Heart right ventricle (tissue), 16 donors: ENCODE measurements at places on chromosomes 16 and 17. TPM values are rescaled to one million over a fixed set of nuclear protein-coding genes. Genes with fewer than 3 reads are reported as not detected.

The GNGT2 gene
- 2.7 TPM for polyA plus RNA-seq

The CES3 gene
- 2.8 TPM for polyA plus RNA-seq

The TMED6 gene
- not detected for polyA plus RNA-seq

The CDH3 gene
- 0.29 TPM for polyA plus RNA-seq

The VASN gene
- 27.9 TPM for polyA plus RNA-seq

The VMO1 gene
- 1.8 TPM for polyA plus RNA-seq

The RUNDC3A gene
- not detected for polyA plus RNA-seq

The SPHK1 gene
- 3.5 TPM for polyA plus RNA-seq

The RSAD1 gene
- 31.8 TPM for polyA plus RNA-seq

DNA sequence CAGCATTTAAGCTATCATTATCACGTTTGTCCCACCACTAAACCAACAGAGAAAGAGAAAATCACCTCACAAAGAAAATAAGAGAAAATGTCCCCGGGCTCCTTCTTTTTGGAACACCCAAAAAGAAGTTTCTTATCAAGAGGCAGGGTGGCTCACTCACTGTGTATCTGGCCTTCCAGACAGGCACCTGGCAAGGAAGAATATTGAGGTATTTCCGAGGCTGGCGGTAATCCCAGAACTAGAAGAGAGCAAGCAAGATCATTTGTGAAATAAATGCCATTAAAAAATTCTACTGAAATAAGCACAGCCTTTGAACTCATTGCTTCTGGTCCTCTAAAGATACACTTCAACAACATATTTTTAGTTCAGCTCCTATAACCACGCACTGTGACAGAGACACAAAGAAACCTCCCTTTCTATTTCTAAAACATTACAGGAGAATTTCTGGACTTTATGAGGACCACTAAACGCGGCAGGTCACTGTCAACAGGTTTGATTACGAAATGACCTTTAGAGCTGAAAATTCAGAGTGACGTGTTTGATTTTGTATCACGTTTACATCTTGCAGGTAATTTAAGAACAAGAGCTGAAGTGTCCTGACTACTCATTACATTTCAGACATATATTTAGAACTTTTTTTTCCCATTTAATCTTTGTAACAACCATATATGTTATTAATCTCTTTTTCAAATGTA is 61.0 kb downstream of the WDR59 start:
- DNase-seq: no peak

GRCh38 chr17:75113798-75114551 is 4.2 kb downstream of the ARMC7 start:
- peak; percentile 76 for DNase-seq

GRCh38 chr16:19301931-19302330 is 16.4 kb downstream of the CLEC19A start:
- no peak for DNase-seq

DNA sequence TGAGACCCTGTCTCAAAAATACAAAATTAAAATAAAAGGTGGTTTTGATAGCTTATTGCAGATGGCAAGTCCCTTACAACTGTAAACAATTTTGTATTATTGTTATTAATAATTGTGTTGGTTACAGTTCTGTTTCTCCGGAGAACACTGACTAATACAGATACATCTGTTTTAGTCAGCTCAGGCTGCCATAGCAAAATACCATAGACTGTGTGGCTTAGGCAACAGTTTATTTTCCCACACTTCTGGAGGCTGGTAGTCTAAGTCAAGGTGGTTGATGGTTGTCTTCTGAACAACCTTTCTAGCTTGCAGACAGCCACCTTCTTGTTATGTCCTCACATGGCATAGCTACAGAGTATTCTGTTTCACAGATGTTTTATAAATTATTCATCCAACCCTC is 14.2 kb upstream of the IL21R start:
- DNase-seq: no peak

DNA sequence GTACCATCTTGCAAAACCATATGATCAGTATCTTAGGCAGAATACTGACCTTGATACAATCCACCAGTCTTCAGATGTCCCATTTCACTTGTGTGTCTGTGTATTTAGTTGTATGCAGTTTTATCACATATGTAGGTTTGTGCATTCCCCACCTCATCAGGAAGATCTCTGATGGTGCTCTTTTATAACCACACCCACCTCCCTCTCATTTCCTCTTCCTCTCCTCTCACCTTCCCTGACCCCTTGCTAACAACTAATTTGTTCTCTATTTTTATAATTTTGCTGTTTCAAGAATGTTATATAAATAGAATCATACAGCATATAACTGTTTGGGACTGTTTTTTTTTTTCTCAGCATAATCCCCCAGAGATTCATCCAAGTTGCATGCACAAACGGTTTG is 52.0 kb upstream of the ACSM2B start:
- no peak for DNase-seq

GRCh38 chr17:59002126-59002525 is 104.6 kb downstream of the TRIM37 start:
- DNase-seq: no peak

DNA sequence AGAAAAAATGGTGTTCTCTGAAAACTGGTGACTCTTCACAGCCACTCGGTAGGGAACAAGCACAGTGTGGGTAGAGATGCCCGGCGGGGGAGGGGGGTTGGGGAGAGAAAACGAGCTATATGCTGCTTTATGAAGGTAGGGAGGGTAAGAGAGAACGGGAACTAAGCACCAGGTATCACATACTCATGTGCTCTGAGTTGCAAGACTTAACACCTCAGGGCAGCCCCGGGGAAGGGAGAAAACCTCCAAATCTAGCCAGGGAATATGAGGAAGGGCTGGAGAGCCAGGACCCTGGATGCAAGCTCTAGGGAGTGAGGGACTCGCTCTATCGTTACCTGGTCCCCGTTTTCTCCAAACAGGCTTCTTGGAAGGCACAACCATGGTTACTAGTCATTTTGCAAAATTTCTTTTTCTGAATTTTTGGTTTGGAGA is 35.3 kb downstream of the HIC1 start:
- DNase-seq: no peak

GRCh38 chr16:49603956-49604355 is 230.4 kb downstream of the C16orf78 start:
- no peak for DNase-seq

DNA sequence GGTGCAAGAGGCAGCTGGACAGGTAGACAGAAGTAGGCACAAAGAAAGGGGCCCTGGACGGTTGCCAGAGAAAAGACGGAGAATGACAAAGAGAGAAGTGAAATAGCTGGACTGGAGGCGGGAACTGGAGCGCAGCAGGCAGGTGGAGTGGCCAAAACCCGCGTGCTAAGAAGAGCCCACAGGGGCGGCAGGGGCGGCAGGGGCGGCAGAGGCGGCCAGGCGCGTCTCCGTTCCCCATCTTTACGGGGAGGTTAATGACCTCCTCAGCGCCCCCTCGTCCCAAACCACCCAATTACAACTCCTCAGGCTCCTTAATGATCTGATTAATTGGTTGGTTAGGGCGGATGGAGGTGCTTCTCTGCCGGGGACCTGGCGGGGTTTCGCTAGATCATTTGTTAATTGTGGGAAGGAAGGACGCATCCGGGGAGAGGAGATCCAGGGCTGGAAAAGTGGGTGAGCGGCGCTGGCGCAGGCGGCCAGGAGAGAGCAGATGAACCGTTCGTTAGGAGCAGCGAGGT is 15.4 kb upstream of the HOXB9 start:
- DNase-seq: no peak

GRCh38 chr17:40038882-40039513 is 15.2 kb downstream of the MED24 start:
- peak; percentile 54 for DNase-seq

DNA sequence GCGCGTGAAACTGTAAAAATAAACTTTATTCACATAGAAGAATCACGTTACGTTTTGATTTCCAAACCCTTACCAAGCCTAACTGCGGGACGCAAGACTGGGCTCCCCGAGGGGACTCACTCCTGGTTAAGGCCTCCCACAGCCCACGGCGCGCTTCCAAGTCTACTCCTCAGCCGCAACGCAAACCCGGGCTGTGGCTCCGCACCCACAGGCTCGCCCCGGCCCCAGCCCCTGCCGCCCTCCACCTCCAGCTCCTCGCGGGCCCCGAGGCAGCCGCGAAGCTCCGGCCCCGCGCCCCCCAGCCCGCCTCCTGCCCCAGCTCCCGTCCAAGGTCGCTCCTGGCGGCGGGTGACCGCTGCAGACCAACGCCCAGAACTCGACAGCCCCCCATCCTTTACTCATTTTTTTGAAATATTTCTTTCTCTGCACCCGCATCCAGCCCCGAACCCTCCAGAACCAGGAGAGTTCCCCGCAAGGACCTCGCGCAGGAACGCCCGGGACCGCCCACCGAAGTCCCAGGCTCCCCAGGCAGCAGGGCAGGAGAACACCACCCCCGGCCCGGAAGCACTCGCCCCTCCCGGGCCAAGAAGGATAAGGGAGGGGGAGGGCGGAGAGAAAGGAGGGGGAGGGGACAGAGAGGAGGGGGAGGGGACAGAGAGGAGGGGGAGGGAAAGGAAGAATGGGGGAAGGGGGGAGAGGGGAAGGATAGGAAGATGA is 912 bp downstream of the USP22 start:
- DNase-seq: peak; percentile 87

GRCh38 chr16:1125471-1125870 is 27.4 kb upstream of the CACNA1H start:
- no peak for DNase-seq

GRCh38 chr17:42414704-42415409 is 8.2 kb downstream of the CAVIN1 start:
- DNase-seq: no peak

DNA sequence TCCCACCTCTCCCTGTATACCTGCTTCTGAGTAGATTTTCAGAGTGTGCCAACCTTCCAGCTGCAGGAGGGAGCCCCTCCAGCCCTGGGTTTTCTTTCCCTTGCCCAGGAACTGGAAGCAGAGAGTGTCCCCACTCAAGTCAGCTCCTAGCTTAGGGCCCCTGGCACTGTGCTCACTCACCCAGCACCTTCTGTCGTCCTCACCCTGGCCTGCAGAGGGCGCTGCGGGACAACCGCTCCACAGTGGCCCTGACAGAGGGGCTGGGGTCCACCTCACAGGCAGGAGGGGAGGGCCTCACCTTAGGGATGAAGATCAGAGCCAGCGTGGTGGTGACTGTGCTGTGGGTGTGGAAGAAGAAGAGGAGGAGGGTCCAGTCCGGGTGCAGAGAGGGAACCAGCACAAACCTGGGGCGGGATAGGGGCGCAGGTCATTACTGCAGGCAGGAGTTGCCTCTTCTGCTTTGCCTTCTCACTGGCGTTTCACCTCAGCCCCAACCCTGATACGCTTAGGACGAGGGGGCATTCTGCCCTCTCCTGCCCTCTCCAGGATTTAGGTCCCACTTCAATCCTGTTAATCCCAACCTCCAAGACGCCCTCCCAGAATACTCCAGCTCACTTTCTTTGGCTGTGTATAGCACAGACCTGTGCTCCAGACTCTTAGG is 10.0 kb downstream of the GPR179 start:
- no peak for DNase-seq

- peak; percentile 47 for DNase-seq
Measured at GRCh38 chr17:14302091-14302430, 1.2 kb downstream of the HS3ST3B1 start.

GRCh38 chr17:68060336-68060735 is 24.8 kb downstream of the KPNA2 start:
- DNase-seq: no peak

- no peak for DNase-seq
Measured at GRCh38 chr16:30096862-30097563, 1.0 kb upstream of the YPEL3 start.

DNA sequence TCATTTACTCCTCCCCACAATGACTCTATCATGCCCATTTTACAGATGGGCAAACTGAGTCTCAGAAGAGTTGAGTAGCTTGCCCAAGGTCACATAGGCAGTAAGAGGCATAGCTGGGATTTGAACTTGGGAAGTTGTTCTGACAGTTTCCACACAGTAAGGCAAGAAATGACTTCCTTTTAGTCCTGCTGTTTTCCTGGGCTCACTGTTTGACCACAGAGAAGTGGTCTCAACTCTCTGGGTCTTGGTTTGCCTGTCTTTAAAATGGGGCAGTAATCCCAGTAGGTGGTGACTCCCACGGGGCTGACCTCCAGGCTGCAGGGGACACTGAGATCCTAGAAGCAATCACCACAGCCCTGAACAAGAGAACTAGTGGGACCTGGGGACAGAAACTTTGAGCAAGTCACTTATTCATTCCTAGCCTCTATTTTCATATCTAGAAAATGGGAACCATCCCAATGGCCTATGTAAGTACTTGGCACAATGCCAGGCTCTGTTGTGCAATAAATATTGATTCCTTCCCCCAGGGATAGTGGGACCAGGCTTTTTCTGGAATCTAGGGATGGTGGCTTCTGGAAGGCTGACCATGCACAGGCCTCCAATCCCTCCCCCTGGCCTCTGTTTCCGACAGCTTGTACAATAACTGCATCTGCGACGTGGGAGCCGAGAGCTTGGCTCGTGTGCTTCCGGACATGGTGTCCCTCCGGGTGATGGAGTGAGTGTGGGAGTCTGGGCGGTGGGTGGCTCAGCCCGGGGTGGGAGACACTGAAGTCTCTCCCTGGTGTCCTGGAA is 20.5 kb downstream of the DEXI start:
- DNase-seq: no peak

DNA sequence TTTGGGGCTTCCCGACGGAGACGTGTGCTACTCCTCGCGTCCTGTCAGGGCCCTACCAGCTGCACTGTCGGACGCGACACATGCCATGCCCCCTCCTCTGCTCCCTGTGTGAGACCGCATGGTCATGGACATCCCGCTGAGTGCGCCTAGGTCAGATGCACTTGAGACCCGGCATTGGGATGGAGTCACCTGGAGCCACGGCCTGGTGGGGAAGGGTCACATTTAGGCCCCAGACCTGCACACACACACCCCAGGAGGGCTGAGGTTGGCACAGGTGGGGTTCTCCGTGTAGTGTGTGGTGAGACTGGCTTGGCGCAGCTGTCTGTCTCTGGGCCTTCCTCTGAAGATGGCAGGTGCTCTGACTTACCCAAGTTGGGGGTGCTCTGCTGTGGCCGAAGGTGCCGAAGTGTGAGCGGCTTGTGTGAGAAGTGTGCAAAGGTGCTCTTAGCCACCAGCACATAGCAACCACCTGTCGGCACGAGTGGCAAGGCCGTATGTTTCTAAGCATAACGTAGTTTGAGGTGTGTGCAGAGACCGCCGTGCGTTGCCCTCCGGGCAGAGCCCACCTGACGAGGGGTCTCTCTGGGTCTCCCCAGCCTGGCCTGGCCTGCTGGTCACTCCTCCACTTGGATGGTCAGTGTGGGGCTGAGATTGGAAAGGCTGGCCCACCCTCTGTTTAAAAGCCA is 108.6 kb downstream of the BANP start:
- DNase-seq: no peak

GRCh38 chr17:2237521-2237921 is 66.1 kb downstream of the SMG6 start:
- DNase-seq: peak; percentile 73

DNA sequence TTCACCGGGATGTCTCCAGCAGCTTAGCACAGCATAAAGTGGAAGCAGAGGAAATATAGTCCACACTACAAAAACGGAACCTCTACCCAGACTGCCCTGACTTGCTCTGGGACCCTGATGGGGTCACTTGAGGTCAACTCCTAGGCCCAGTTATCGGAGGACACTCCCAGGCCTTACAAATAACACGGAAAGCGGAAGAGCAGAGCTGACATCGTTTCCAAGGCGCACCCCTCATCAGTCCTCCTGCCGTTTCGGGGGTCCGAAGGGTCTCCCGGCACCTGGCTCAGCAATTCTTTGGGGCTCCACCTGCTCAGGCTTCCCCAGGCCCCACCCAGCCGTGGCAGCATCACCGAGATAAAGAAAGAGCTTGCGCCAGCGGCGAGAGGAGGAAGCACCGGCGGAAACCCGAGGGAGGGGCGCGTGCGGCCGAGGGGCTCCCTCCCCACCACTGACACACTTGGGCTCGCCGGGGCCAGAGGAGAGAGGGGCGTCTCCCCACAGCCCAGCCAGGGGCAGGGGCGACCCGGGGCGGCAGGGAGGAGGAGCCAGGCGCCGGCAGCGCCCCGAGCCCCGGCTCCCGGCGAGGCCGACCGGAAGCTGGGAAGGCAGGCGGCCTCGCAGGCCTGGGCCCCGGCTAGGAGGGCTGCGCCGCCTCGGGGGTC is 727 bp downstream of the CORO7 start:
- DNase-seq: peak; percentile 54
